ENCODE measurements at places on chromosomes 3 and 15.

GRCh38 chr15:35533130-35534110 lies 12.5 kb downstream of the DPH6 start:
- peak; percentile 71 for DNase-seq

GRCh38 chr3:87361271-87361670 lies 84.9 kb upstream of the POU1F1 start:
- DNase-seq = no peak

DNA sequence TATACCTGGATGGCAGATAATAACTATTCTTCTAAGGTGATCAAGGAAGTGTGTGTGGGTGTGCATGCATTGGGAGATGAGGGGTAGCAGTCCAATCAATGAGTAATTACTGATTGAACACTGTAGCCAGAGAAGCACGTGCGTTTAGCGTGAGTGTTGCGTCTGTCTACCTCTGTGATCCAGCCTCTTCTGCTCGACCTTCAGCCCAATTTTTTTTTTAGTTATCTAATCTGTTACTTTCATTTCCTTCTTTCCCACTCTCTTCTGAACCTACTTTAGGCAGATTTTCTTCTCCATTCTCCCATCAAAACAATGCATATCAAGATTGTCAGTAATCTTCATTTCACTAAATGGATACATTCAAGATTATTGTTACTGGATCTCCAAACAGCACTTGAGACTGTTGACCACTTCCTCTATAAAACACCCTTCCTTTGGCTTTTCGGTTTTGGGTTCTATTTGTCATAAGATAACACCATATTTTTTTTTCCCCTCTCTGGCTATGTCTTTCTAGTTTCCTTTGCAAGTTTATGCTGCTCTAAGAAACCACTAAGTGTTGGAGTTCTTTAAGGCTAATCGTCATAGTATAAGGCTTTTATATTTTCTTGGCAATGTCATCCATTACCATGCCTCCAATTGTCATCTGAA lies 41.0 kb downstream of the MCTP2 start:
- DNase-seq = no peak

GRCh38 chr3:48762816-48763215 lies 45.8 kb upstream of the IP6K2 start:
- no peak for DNase-seq

- DNase-seq = peak; percentile 95
Observed at GRCh38 chr3:126472277-126473006, 3.2 kb downstream of the ZXDC start.

- no peak for DNase-seq
Observed at GRCh38 chr3:151328298-151328995, 902 bp downstream of the P2RY13 start.

DNA sequence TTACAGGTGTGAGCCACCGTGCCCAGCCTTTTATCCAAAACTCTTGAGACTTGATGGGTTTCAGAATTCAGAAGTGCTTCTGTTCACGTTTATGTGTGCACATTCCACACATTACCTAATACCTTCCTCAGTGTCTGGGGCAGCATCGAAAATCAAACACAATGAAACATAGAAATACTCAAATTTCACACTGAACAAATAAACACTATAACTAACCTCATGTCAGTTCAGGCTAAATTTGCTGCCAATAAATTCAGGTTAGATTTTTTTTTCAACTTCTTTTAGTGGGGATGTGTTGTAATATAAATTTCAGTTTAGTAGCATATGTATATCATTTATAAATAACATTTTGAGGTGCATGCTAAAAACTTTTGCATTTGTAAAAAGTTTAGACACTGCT lies 2.8 kb downstream of the EIF2AK4 start:
- DNase-seq = no peak

GRCh38 chr3:29493109-29493508 lies 212.2 kb downstream of the RBMS3 start:
- no peak for DNase-seq

DNA sequence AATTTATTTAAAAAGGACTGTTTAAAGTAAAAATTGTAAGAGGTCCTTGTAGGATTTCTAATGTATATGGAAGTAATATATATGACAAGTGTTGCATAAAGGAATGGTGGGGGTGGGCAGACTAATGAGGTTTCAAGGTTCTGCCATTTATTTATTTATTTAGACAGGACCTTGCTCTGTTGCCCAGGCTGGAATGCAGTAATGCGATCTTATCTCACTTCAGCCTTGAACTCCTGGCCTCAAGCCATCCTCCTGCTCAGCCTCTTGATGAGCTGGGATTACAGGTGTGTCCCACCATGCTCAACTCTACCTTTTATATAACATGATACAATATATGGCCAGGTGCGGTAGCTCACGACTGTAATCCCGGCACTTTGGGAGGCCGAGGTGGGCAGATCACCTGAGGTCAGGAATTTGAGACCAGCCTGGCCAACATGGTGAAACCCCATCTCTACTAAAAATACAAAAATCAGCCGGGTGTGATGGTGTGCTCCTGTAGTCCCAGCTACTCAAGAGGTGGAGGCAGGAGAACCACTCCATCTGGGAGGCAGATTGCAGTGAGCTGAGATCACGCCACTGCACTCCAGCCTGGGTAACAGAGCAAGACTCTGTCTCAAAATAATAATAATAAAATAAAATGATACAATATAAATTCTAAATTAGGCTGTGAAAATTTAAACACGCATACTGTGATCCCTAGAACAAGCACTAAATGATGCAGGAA lies 33.8 kb upstream of the IGF2BP2 start:
- DNase-seq = no peak

All from mammary epithelial cell (primary cell).